Activated CD4-positive, alpha-beta T cell treated with anti-CD3 and anti-CD28 coated beads for 48 hours (primary cell): ENCODE measurements at places on chromosomes 4 and X.

DNA sequence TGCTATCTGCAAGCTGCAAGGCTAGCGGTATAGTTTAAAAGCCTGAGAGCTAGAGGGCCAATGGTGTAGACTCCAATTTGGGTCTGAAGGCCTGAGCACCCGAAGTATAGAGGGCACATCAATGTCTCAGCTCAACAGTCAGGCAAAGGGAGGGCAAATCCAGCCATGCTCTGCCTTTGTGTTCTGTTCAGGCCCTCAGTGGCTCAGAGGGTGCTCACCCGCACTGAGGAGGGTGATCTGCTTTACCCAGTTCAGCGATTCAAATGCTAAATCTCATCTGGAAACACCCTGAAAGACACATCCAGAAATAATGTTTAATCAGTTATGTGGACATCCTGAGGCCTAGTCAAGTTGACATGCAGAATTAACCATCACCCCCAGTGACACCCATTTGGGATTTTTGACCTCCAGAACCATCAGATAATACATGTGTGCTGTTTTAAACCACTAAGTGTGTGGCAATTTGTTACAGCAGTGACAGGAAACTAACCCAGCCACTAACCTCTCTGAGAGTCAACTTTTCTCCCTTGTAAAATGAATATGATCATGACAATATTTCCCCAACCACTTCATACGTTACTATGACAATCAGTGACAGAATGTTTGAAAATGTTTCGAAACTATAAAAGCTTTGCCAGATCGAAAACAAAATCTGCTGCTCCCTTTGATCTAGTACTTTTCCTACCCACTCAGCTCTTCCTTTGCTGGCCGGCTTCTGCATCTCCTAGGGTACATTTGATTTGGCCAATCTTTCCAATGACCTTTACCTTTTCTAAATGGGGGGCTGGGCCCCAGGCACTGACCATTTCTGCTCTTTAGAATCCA lies 8.4 kb upstream of the TBL1X start:
- peak; percentile 34 for DNase-seq

DNA sequence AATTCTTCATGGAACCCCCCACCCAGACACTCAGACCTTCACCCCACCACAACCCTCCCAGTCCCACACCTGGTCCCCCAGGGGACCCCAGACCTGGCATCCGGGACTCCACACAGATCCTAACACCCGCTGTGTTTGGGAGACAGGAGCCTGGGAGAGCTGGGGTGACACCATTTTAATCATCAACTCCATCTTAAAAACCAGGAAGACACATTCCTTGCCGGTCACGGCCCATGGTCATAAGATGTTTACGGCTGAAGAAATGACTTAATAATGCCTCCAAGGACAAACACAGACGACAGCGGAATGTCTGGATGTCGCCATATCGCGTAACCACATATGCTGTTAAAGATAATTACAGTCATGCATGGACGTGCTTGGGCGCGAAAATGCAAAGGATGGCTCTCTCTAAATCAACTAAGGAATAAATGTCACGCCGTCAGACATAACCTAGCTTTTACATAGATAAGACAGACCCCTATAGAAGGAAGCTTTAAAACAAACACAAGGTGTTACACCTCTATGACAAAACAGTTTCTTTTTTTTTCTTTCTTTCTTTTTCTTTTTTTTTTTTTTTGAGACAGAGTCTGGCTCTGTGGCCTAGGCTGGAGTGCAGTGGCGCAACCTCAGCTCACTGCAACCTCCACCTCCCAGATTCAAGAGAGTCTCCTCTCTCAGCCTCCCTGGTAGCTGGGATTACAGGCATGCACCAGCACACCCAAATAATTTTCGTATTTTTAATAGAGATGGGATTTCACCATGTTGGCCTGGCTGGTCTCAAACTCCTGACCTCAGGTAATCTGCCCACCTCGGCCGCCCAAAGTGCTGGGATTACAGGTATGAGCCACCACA lies 2.1 kb upstream of the DHRSX start:
- no peak for DNase-seq

- no peak for DNase-seq
These were observed 562.8 kb upstream of the IGFBP7 start for GRCh38 chr4:57672846-57673433.

DNA sequence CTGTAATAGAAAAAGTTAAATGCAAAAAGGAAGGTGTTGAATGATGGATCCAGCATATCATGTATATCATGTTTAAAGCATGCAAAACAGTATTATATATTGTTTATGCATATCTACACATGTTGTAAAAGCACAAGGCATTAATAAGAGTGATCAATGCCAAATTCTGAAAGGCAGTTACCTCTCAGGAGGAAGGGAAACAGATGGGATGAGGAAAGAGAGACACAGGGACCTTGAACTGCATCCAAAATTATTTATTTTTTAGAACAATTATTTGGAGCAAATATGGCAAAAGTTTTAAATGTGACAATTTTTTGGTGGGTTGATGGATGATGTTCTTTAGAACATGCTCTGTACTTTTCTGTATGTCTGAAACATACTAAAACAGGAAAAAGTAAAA lies 193.4 kb downstream of the CLCN4 start:
- DNase-seq: no peak

- DNase-seq: no peak
These were observed 85.9 kb upstream of the GPR34 start for GRCh38 chrX:41602816-41603345.

- no peak for DNase-seq
These were observed 17.1 kb upstream of the BMP15 start for GRCh38 chrX:50893466-50893865.

DNA sequence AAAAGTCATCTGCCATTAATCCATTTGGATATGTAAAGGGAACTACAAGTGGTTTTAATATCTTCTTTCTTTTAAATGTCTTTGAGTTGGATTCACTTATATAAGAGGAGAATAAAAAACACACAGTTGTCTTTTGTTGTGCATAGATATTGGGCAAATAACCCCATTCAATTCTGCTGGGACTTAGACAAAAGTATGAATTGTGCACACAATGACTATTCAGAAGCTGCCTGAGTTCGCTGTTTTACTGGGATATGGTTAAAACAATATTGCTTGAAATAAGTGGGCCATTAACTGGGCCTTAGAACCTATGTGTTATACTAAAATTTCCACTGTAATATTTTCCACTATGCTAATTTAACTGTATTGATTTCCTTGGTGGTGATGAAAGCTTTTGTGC lies 71.7 kb downstream of the PCYT1B start:
- DNase-seq: no peak

GRCh38 chr4:125382995-125383394 lies 68.2 kb downstream of the FAT4 start:
- DNase-seq: no peak

DNA sequence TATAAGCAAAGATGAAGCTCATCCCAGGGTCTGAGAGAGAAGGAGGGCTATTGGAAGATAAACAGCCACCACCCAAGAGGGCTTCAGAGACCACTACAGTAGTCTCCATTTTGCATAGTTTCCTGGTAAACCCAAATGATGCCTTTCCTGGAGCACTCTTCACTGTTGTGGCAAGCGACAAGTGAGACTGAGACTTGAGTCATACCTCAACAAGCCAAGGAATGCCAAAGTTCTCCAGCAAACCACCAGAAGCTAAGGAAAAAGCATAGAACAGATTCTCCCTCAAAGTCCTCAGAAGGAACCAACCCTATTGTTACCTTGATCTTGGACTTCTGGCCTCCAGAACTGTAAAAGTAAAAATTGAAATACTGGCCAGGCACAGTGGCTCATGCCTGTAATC lies 65.9 kb downstream of the LARP7 start:
- no peak for DNase-seq

DNA sequence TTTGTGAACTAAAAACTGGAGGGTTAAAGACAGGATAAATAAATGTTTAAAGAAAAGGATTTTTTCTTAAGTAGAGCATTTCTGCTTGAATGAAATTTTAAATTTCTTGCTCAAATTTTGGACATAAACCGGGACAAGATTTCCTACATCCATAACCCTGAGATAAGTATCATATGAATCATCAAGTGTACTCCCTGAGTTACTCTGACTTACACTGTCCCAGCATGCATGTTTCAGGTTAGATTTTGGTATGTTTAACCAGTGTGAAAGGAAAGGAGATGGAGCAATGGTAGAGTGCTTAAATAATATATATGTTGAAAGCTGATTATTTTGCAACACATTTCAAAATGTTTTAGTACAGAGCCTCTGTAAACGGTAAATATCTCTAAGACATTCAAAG lies 175.2 kb downstream of the ADGRL3 start:
- DNase-seq: no peak

GRCh38 chr4:156638925-156639605 lies 332.5 kb downstream of the PDGFC start:
- DNase-seq: no peak
